ENCODE measurements at places on chromosomes 3 and 15.

GRCh38 chr15:69679623-69680228 lies 227.1 kb downstream of the RPLP1 start:
- DNase-seq: no peak

DNA sequence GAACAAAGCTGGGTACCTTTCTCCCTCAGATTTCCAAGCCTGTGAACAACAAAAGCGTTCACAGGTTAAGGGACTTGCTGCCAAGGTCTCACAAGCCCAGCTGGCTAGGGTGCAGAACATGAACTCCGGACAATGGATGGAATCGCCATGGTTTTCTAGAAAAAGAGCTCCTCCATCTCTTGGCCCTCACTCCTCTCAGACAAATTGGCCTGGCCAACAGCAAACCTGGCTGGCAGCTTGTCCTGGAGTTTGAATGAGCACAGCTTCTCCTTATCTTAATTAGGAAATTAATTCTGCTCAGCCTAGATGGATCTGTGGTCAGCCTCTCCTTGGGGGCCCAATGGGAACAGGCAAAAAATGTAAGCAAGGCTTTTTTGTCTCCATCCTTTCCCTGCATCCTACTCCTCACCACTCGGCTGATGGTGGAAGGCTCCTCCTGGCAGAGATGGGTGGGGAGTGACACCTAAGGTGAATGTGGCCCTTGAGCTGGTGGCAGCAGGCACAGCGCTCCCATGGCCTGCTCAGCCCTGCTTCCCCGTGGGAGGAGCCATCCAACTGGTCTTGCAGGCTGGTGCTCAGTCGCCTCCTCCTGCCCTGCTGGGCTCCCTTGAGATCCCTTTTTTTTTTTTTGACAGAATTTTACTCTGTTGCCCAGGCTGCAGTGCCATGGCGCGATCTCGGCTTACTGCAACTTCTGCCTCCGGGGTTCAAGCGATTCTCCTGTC lies 5.8 kb downstream of the KLHL25 start:
- peak; percentile 86 for DNase-seq

- peak; percentile 56 for DNase-seq
Observed at GRCh38 chr15:66153549-66154415, 99.8 kb downstream of the MEGF11 start.

GRCh38 chr15:61064651-61065050 lies 164.5 kb downstream of the RORA start:
- no peak for DNase-seq

DNA sequence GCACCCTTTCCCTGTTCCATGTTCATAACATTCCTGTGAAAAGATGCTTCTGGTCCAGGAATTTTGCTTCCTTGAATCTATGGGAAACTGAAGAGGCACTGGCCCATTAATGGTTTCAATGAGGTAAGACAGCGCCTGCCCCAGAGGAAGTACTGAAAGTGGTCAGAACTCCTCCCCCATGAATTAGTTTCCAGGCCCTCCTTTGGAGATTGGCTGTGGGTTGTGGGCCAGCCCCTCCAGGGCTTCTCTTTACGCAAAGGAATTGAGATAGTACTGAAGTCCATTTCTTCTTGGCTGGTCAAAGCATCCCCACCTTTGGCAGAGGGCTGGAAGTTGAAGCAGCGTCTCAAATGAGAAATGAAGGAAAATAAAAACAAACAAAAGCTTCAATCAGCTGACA lies 175.5 kb downstream of the POLR2M start:
- no peak for DNase-seq

DNA sequence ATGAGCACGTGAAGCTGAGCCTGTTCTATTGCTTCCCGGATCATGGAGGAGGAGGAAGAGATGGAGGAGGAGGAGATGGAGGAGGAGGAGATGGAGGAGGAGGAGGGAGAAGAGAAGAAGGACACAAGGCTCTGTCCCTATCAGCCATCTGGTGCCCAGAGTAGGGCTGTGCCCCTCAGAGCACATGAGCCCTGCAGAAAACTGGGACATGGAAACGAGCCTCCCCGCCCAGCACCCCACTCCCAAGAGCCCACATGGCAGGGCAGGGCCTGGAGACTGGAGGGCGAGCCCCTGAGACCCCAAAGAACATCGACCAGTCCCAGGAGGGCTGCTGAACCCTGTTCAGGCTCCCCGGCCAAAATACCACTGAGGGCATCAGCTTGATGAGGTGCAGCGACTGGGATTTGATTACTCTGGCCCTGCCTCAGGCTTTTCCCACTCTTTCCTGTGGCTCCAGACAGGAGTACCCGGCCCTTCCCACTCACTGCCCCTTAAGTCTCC lies 285.6 kb downstream of the UACA start:
- DNase-seq: no peak
